ENCODE measurements at places on chromosomes 16 and 17.

DNA sequence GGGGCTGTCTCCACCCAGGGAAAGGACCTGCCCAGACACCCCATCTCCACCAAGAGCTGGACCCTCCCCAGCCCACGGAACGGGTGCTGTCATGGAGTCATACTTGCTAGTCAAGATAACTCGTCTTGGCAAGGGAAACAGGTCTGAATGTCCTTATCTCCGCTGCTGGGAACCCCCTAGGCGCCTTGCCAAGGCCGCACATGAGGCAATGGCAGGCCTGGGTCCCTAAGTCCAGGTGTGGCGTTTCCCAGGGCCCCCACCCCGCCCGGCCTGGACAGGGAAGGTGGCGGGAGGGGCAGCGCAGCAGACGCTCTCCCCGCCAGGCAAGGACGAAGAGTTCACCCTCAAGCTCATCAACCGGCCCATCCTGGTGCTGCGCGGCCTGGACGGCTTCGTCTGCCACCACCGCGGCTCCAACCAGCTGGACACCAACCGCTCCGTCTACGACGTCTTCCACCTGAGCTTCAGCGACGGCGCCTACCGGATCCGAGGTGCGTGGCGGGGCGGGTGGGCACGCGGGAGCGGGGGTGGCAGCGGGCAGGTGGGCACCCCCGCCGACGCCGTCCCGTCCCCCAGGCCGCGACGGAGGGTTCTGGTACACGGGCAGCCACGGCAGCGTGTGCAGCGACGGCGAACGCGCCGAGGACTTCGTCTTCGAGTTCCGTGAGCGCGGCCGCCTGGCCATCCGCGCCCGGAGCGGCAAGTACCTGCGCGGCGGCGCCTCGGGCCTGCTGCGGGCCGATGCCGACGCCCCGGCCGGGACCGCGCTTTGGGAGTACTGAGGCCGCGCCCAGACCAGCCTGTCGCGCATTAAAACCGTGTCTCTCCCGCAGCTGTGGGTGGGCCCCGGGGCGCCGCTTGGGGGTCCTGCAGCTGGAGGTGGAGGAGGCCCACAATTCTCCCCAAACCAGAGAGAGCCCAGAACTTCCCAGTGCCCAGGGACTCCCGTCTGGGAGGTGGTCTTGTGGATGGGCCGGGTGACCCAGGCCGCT lies 8.4 kb downstream of the FSCN2 start:
- DNase-seq = no peak

- DNase-seq = no peak
Measured at GRCh38 chr16:14321542-14321941, 250.4 kb downstream of the MRTFB start.

DNA sequence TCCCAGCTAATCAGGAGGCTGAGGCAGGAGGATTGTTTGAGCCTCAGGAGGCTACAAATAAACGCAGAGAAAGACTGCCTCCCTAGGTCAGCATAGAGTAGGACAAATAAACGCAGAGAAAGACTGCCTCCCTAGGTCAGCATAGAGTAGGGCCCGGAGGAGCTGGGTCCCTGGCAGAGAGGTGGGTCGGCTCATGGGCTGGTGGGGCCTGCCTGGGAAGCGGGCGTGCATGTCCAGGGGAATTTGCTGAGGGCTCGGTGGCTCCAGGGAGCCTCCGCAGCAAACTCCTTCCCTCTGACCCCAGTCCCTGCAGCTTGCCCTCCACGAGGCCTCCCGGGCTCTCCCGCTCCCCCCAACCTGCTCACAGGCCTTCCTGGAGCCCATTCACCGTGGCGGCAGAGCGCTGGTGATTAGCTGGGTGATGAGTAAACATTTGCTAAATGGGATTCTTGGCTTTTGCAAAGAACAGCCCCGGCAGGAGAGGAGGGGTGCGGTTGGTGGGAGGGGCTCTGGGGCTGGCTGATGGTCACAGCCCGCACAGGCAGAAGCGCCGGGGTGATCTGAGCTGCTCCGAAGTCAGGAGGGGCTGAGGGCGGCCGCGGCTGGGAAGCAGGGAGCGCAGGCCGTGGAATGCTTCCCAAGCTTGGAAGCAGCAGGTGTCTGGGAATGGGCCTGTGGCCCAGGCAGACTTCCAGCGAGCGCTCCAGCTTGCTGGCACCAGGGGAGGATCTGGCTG lies 93.1 kb downstream of the RTN4RL1 start:
- DNase-seq = no peak

DNA sequence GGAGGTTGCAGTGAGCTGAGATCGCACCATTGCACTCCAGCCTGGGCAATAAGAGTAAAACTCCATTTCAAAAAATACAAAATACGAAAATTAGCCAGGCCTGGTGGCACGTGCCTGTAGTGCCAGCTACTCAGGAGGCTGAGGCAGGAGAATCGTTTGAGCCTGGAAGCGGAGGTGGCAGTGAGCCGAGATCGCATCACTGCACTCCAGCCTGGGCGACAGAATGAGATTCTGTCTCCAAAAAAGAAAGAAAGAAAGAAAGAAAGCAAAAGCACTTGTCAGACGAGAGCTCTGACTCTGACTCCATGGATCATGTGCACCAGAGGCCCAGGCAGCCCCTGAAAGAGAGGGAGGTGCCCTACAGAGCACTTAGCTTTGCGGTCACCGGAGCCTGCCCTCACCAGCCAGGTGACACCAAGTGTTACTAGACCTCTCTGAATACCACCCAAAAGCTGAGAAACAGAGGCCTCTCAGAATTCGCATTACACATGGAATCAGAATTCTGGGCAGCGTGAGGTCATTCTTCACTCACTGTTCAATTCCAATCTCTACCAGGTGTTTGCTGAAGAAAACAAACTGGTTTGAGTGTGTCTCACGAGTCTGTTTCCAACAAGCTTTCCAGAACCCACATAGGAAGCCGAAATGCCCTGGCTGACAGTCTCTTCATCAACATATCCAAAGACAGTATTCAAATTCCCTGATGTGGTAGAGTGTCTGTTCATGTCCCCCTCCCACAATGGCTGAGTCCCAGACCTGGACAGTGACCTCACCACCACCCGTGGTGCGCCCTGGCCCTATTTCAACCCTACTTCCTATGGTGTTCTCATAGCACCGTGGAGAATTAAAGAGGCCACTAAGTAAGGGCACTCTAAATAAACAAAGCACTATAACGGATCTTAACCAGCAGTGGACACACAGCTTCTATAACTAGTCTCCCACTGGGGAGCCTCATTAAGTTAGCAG lies 1.5 kb downstream of the FLCN start:
- DNase-seq = no peak

DNA sequence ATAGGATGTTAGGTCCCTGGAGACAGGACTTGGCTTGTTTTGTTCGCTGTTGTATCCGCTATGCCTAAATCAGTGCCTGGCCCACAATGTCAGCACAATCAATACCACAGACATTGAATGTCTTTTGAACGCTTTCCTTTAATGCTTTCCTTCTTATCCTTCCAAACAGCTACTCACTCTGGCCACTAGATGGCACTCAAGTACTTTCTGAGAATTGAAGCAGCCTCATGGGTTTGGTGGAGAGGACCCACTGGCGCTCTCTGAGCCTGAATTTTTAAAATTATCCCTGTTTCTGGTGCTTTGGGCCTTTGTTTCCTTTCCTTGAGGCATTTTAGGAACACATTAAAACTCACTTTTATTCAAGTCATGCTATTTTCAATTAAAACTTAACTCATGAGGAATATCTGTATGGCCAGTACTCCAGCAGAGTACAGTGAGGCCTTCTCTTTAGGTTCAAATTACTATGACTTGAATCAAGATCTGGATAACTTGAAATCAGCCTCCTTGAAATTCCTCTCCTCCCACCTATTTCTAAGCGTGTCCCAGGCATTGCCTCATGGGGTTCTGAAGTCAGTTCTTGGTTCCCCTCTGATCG lies 3.2 kb upstream of the NLRP1 start:
- DNase-seq = no peak

- DNase-seq = no peak
Measured at GRCh38 chr17:52536489-52536888, 378.0 kb upstream of the CA10 start.

DNA sequence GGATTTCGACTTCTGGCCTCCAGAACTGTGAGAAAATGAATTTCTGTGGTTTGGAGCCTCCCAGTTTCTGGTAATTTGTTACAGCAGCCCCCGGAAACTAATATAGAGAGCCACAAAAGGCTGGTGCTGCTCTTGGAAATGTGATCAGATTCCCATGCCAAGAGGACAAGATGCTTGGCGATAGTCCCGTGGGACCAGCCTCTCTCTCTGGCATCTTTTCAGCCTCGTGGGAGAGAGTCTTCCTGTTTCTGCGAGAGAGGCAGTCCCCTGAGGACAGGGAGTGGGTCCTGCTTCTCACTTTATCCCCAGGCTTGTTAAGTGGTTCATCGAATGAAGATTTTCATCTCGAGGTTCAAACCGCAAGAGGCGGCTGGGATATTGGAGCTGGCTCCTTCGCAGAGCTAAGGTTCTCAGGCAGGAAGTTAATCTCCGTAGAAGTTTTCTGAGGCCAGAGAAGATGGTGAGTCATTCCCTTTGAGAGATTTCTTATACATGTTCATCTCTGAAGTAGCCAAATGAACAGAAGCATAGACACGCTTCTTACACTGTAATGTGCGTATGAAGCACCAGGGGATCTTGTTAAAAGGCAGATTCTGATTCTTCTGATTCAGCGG lies 211.6 kb upstream of the SDK2 start:
- DNase-seq = no peak

DNA sequence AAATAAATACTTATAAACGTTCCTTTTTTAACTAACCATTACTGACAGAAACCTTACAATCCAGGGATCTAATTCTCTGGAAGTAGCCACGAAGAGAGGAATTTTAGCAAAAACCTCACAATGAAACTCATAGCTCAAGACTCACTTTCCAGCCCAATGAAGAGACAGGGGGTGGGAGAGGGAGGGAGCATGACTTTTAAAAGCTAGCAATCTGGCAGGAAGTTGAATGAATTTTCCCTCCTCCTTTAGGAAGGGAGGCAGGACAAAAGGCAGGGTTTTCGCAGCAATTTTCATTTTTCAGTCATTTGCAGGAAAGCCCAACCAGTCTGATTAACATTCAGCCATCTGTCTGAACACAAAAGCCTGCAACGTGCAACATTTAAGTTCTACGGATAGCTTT lies 381.5 kb upstream of the PSMD7 start:
- no peak for DNase-seq

GRCh38 chr16:11613381-11614303 lies 26.9 kb upstream of the LITAF start:
- no peak for DNase-seq

GRCh38 chr17:1482680-1483079 lies 9.8 kb downstream of the MYO1C start:
- DNase-seq = no peak

DNA sequence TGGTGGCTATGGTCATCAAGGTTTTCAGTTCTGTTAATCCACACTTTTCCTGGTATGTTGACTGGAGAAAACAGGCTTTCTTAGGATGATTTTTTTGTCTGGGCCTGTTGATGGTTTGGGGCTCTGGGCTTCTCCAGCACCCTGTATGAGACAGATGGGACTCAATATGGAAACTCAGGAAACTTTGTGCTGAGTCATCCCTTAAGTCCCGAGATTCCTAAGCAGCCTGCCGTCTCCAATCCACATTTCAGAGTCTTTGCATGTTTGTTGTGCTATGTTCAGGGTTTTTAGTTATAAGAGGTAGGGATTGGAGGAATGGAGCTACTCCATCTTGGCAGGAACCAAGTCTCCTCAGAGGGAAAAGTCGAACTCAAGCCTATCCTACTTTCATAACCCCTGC lies 253.3 kb upstream of the FOXF1 start:
- no peak for DNase-seq

DNA sequence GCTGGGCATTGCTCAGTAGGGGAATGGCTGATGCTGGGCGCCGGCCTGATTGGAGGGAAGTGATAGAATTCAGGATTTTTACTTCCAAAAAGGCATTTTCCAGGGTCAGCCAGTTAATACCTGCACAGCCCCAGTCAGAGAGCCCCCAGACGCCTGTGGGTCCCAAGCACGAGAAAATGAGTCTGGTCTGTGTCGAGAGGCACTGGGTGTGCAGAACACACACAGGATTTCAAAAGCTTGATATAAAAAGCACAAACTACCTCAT lies 164.6 kb upstream of the TNRC6C start:
- no peak for DNase-seq

DNA sequence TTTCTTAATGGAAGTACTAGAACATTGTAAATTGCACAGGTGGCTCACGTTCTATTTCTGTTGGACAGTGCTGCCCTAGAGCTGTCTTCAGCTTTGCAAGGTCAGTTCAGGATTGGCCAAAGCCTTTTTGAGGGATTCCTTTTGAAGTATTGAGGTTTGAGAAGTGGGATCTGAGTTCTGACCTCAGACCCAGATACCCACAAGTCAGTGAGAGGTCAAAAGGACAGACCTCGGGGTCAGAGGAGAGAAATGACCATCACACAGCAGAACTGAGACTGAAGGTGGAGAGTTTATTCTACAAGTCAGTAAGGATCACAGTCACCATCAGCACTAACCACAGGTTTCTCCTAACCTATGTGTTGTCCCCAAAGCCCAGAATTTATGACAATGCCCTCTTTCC lies 1.7 kb downstream of the ACSM5 start:
- DNase-seq = no peak

DNA sequence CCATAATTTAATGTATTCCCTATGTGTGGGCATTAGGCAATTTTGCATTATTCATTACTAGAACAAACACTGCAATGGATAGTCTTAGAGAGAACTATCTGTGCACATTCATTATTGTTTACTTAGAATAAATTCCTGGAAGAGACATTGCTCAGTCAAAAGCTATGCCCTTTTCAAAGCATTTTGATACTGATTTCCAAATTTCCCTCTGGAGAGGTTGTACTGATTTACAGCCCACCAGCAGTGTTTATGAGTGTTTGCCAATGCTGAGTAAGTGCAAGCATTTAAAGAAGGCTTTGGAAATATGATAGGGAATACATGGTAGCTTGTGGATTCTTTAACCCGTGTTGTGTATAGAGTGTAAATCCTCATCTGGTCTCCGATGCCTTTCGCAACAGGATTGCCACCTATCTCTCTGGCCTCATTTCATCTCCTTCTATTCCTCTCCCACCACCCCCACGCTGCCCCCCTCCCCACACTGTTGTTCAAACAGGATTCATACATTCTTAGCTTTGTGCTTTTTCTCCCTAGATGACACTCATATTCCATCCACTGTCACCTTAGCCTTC lies 33.4 kb upstream of the MMD start:
- no peak for DNase-seq

- DNase-seq = no peak
Measured at GRCh38 chr17:69761011-69761410, 314.0 kb upstream of the KCNJ16 start.

DNA sequence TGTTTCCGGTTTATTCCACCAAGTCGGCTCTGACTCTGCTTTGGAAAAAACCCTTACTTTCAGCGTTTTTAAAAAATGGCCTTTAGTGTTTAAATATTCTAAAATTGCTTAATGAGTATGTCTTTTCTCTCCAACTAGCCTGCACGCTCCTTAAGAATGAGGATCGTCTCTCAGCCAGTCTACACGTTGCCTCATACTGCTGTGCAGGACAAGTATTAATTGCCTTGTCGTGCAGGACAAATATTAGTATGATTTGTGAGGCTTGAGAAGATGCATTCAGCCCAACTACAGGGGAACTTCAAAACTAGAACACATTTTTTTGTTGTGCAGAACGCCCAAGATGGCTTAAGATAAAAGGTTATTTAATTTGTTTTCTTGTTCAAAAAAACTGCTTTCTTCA lies 61.2 kb downstream of the MARCHF10 start:
- no peak for DNase-seq
